ENCODE measurements at places on chromosomes 7 and 10.

- no peak for DNase-seq
Measured at GRCh38 chr7:17849504-17849903, 90.8 kb downstream of the SNX13 start.

GRCh38 chr10:133156674-133157579 lies 3.1 kb upstream of the KNDC1 start:
- DNase-seq: no peak

GRCh38 chr10:103238506-103239252 lies 7.0 kb upstream of the RPEL1 start:
- DNase-seq: no peak

DNA sequence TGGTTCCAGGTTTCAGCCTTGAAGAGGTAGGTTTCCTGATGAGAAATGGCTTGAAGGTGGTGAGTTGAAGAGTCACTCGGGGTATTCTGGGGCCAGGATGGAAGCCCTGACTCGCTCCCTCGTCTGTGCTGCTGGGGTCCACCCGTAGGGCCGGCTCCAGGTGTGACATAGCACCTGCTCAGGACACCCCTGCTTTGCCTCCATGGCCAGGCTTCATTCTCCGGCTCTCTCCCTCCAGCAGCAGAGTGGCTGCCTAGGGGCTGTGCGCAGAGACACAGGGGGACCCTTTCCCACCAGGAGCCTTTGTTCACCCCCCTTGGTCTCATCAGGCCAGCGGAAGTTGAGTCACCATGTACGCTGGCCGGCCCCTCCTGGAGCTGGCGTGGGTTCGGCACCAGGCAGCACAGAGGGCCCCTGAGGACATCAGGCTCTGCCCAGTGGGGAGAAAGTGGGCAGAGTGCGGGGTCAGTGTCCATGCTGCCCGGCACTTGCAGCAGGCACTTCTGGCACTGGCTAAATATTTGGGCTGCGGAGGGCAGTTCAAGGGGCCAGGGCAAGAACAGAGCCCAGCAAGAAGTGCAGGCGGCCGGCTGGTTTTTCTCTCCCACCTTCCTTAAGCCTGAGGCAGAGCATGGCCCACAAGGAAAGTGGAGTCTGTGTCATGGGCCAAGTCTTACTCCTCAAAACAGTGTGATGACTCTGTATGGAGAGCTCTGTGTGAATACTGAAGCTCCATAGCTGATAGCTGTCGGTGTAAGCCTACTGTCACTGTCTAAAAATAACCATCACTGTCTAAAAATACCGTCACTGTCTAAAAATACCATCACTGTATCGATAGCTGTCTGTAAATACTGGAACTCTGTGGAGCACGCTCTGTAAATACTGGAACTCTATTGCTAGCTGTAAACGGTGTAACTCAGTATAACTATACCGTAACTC lies 3.7 kb upstream of the PRKAR1B start:
- no peak for DNase-seq

DNA sequence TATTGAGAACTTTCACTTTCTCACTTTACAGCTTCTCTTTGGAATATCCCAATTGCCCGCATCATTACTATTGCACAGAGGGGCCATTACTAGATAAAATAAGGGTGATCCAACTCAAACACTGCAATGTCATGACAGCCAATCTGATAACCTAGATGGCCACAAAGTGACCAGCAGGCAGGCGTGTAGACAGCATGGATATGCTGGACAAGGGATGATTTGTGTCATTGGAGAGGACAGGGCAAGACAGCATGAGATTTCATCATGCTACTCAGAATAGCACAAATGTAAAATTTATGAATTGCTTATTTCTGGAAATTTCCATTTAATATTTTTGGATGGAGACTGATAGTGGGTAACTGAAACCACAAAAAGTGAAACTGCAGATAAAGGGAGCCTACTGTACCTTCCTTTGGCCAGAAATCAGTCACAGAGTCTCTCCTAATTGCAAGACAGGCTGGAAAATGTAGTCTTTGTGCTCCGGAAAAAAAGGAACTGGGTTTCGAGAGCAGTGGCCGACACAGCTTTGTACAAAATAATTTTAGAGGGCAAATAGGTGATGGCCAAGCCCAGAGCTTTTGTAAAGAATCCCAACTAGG lies 6.1 kb upstream of the GSDME start:
- DNase-seq: no peak

DNA sequence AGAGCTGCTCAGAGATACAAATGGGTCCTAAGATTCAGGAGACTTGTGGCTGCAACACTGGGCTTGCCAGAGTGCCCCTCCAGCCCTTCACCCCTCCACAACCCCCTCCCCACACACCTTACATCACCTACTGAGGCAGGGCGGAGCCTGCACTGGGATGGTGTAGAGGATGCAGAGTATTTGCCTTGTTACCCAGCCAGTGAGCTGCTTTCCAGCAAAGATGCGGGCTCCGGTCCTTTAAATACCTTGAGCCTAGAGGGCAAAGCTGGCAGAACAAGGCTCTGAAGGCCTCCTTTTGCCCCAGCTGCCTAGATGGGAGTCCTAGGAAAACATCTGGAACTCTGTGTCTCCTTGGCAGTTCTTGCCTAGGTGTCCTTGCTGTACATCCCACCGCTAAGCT lies 34.6 kb downstream of the KAZALD1 start:
- DNase-seq: no peak

DNA sequence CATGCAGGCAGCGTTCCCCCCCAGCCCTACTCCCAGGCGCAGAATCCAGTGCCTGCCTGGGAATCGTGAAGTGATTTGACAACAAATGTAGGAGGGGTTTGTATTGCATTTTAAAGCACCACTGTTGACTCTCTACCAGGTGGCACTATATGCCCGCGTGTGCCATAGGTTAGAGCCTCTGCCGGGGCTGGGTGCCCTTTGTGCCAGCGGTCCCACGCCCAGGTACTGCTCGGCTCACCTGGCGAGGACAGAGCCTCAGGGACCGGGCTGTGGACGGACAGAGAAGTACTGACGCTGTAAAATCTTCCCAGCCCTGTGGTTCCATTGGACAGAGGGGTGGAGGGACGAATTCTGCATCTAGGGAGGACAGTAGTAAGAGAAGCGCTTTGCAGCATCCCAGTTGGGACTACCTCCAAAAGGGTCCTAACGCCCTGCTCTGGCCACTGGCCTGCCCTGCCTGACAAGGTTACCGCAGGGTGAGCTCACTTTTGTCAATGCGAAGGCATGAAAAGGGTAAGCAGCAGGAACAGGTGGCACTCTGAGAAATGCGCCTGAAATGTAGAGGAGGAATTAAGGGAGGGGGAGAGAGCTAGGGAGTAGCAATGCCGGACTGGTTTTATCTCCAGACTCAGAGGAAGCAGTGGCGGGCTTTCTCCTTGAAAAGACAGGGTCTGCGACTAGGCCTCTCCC lies 788 bp upstream of the CACNA2D1 start:
- DNase-seq: no peak

GRCh38 chr7:72152161-72153131 lies 259.7 kb downstream of the CALN1 start:
- no peak for DNase-seq

GRCh38 chr10:119542357-119542987 lies at the start of gene RGS10:
Gene RGS10 (minus strand): TSS chr10:119542719. CDS start chr10:119542638, 81 bp downstream.
- peak; percentile 58 for DNase-seq

GRCh38 chr7:29457565-29458011 lies 106.0 kb upstream of the PRR15 start:
- DNase-seq: no peak

DNA sequence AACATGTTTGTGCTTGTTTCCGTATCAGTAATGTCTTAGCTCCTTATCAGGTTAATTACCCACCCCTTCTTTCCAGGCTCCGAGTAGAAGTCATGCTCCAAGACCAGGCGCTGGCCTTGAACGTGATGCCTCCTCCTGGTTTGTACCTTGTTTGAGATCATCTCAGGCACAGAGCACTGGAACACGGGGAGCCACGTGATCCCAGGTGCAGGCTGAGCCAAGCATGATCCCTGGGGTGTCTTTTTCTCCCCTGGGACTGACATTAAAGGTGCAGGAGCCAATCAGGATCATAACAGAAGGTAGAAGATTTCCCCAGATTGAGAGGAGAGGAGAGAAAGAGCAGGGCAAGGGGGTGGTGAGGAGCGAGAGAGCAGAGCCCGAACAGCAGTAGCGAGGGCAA lies 626.1 kb upstream of the GALNT17 start:
- DNase-seq: no peak

DNA sequence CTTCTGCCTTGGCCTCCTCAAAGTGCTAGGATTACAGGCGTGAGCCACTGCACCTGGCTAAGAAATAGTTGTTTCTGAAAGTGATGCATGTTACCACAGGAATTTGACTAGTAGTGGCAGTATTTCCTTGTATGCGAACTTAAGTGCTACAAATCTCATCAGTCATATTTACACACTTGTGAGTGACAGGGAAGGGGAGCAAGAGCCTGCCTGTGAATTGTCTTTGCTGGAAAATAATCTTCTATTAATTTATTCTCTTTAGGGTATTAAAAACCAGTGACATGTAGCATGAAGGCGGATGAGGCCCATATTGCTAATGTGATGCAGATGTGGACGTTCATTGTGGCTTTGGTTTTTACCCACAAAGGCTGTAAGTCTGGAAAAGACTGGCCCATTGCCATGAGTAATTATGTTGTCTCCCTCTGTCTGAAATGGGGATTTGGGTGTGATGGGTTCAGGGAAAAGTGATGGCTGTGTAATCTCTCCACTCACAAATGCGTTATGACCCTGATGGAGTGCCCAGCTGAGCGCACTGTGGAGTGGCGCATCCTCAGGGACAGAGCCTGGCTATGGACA lies 97.6 kb downstream of the CCNY start:
- DNase-seq: no peak

DNA sequence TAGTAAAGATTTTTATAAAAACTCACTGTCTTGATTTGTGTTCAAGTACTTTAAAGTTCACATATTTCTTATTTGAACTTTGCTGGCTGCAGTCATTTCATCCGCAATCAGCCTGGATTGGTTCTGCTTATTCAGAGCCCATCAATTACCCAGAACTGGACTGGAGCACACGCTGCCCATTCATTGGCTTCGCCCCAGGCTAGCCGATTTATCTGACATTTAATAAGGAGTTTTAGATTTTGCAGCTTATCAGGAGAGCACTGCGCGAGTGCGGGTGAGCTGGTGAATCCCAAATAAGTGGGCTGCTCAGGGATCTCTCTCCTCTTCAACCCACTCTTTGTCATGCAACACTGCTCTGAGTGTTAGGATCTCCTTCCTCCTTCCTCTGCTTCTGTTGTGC lies 166.0 kb upstream of the GPR26 start:
- no peak for DNase-seq

- DNase-seq: peak; percentile 55
Measured at GRCh38 chr7:2719007-2719406, 31.0 kb downstream of the AMZ1 start.

- no peak for DNase-seq
Measured at GRCh38 chr10:16292366-16292765, 144.4 kb upstream of the PTER start.

- DNase-seq: no peak
Measured at GRCh38 chr7:94996369-94996768, 89.0 kb downstream of the PPP1R9A start.

- DNase-seq: no peak
Measured at GRCh38 chr7:158414002-158414401, 173.6 kb downstream of the PTPRN2 start.

- no peak for DNase-seq
Measured at GRCh38 chr7:142915315-142915714, 18.2 kb downstream of the TRPV5 start.

All from activated CD4-positive, CD25-positive, alpha-beta regulatory T cell (primary cell).